ENCODE measurements at places on chromosomes 1 and 21.
A peak's percentile ranks its signal among the peaks of the same experiment; 100 is the strongest.

DNA sequence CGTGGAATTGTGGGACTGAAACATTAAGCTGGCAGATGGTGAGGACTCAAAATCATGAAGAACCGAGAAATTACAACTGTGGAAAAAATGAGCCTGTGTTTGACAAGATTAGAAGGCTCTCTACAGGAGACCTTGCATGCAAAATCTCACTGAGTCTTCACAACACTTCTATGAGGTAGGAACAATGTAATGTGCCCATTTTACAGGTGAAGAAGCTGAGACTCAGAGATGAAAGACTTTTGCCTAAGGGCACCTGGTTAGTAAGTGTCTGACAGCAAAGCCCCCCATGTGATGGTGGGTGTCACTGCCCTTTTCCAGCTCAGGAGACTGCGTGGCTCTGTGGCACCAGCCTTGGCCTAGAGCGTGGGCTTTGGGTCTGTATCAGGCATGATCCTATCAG lies 21.0 kb downstream of the OPRD1 start:
- no peak for DNase-seq

- DNase-seq: peak; percentile 94
Measured at GRCh38 chr1:201769966-201770365, 59.0 kb upstream of the IPO9 start.

- no peak for DNase-seq
Measured at GRCh38 chr1:167453123-167453522, 65.2 kb downstream of the CD247 start.

- DNase-seq: no peak
Measured at GRCh38 chr1:111204201-111204982, 3.9 kb upstream of the DENND2D start.

GRCh38 chr1:156707417-156708217 lies 2.2 kb upstream of the CRABP2 start:
- peak; percentile 66 for DNase-seq

DNA sequence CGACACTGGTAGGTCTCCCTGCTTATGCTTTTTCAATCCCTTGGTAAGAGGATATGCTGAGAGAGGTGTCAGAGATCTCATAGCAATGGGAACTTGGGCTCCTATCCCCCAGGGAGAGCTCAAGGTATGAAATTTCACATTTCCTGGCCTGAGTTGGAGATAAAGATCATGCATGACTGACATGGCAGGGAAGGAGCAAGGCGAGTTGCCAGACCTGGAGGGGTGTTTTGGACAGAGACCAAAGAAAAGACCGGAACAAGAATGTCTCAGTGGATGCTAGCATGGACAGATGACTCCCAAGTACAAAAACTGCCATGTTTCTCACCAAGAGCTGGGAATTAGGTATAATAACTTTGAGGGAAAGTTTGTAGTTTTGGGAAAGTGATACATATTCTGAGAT lies 334.1 kb upstream of the B3GALT2 start:
- DNase-seq: peak; percentile 26

DNA sequence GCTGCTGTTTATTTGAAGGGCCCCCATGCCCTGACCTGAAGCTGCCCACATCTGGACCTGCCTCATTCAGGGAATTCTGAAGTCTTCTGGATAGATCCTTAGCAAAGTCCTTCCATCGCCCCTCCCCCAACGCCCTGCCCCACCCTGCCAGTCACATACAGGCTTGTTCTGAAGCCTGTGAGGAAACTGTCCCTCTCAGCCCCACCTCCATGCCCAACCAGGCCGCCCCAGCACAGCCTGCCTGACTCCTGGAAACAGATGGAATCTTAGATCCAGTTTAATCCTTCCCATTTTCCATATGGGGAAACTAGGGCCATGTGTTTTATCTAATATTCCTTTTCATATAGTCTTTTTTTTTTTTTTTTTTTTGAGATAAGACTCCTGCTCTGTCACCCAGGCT lies 44.5 kb upstream of the GPR37L1 start:
- no peak for DNase-seq

- no peak for DNase-seq
Measured at GRCh38 chr1:196070940-196071339, 537.3 kb downstream of the KCNT2 start.

DNA sequence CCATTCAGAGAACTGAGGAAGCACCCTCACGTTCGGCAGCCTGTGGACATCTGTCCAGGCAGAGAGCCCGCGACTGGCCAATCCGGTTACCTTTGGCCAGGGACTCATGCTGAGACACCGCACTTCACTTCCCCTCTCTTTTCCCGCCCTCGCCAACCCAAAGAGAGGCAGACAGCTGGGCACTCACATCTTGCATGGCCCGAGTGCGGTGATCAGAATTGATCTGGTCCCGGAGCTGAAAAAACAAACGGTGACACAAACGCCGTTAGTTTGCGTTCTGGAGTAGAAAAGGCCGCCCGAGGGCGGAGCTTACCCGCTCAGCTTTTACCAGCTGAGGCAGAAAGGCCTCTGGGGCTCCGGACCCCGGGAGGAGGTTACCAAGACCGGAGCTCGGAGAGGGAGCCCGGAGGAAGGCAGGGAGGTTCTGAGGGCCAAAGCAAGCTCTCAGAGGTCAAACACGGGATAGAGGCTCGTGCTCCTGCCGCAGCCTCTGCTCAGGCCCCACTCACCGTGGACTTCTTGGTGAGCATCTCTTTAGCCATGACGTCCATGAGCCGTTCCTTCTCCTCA lies 376 bp downstream of the SF3A3 start:
- DNase-seq: peak; percentile 45
